ENCODE measurements at places on chromosomes 3 and 15. TPM values are rescaled to one million over a fixed set of nuclear protein-coding genes. Genes with fewer than 3 reads are reported as not detected.

DNA sequence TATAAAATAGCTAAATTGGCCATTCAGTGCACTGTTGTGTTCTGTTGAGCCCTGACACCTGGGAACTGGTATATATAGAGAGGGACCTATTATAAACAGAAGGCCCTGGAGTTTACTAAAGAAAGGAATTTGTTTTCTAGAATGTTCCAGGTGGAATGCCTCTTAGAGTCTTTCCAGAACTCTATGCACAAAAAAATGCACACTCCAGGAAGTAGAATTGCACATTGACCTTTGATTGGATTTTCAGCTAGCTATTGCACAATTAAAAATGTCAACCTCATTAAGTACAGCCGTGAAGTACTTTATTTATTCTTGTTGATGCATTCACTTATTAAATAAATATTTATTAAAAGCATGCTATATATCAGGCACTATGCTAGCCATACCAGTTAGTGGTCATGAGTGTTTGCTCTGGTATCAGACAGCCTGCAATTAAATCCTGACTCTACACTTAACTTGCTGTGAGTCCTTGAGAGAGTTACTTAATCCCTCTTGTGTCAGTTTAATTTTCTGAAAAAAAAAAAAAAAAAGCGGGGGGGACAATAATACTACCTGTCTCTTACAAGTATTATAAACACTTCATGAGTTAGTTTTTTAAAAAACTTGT lies 40.8 kb downstream of the NDUFB4 start:
- DNase-seq, result no peak

GRCh38 chr3:26081166-26081565 lies 291.3 kb downstream of the OXSM start:
- DNase-seq, result no peak

The DNAH1 gene
- total RNA-seq, result 7.0 TPM

DNA sequence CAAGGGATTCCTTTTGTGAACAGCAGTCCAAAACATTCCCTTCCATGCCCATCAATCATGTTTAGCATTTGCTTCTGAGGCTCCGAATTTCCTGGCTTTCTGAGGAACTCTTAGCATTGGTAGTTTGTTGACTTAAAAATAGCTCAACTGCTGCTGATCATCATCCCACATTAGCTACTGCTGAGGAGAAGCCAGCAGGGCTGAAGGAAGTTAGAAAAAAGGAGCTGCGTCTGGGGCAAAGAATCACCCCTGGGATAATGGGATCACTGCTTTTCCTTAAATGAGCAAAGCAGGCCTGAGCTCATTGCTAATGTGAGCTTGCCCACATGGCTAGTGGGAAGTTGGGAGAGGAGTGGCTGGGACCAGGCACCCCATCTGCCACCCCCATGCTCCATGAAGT lies 39.8 kb downstream of the CYP19A1 start:
- no peak for DNase-seq

DNA sequence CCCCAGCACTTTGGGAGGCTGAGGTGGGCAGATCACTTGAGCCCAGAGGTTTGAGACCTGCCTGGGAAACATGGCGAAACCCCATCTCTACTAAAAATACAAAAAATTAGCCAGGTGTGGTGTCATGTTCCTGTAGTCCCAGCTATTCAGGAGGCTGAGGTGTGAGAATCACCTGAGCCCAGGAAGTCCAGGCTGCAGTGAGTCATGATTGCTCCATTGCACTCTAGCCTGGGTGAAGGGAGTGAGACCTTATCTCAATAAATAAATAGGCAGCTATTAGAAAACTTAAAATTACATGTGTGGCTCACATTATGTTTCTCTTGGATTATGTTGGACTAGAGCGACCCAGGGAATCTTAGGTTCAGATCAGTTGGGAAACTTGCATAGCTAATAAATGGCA lies 69.7 kb downstream of the RPLP1 start:
- DNase-seq, result no peak

DNA sequence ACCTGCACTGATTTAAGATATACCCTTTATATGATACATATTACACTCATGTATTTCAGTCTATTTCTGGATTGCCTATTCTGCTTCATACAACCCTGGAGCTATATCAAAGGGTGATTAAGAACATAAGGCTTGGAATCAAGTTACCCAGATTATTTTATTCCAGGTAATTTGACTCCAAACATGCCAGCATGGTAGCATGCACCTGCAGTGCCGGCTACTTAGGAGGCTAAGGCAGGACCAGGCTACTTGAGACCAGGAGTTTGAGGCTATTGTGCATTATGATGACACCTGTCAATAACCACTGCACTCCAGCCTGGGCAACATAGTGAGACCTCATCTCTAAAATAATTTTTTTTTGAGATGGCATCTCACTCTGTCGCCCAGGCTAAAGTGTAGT lies 50.4 kb upstream of the NEO1 start:
- no peak for DNase-seq

The FETUB gene
- not detected for total RNA-seq

All from CD8-positive, alpha-beta memory T cell (primary cell).